Astrocyte of the spinal cord (primary cell): ENCODE measurements at places on chromosomes 5 and 9.

GRCh38 chr9:127105805-127106465 is 16.5 kb downstream of the ANGPTL2 start:
- no peak for DNase-seq

DNA sequence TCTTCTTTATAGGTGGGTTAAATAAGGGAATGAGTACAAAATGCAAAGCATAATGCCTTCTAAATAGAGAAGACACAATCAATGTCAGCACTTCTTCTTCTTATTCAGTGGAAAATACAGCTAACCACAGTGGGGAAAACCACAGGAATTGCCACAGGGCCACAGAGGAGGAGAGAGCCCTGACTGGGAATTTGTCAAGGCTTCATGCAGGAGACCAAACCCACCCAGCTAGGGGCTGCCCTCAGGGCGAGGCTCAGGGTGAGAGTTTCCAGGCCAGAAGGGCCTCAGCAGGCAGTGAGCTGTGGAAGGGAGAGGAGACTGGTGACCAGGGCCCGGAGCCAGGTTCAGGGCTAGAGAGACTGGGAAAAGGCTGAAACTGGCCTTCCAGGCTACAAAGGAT is 279.1 kb downstream of the MSX2 start:
- no peak for DNase-seq

DNA sequence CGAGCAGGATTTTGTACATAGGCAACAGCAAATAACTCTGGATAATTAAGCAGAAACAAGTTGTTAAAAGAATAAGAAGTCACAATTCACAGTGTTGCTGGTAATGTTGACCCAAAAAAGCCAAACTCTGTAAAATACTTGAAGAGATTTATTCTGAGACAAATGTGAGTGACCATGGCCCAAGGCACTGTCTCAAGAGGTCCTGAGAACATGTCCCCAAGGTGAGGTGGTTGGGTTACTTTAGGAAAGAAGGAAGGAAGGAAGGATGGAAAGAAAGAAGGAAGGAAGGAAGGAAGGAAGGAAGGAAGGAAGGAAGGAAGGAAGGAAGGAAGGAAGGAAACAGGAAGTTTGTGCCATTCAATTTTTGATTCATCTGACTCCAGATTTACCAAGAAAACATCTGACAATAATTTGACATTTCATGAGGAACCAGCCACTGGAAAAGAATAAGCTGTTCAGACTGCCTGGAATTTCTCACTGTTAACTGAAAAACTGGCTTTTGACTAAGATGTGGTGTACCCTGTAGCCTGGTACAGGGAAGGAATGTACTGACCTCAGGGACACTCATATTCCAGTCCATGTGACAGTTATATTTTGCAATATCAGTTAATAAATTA is 295.9 kb upstream of the TNC start:
- DNase-seq: no peak

GRCh38 chr5:112534611-112535255 is 115.7 kb upstream of the EPB41L4A start:
- DNase-seq: no peak

DNA sequence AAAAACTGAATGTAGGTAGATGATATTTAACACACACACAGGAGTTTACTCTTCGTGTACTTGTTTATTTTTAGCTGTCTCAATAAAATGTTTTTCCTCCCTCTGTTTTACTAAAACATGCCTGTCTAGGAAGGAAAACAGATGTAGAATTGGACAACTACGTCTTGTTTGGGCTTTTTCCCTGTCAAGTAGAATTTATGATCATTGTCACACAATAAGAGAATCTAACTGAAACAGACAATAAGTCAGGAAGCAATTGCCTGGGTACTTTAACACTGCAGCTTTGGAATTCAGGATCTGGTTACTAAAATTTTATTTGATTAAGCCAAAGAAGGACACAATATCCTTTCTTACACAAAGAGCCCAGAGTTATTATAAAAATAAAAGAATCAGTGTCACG is 164.2 kb downstream of the ZDHHC21 start:
- DNase-seq: no peak

- DNase-seq: no peak
These were observed 173.4 kb downstream of the NR3C1 start for GRCh38 chr5:143229896-143230675.

GRCh38 chr9:114155995-114156656 is 789 bp downstream of the COL27A1 start:
- DNase-seq: no peak

DNA sequence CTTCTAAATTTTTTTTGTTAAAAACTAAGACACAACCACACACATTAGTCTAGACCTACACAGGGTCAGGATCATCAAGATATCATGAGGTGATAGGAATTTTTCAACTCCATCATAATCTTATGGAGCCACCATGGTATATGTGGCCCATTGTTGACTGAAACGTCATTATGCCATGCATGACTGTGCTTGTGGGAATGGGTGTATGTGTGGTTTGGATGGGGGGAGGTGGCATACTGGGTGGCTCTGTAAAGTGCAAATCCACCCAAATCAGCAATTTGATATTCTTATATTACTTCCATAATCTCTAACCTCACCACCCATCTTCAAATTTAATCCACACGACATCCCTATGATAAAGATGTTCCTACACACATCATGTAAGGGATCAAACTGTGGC is 21.0 kb downstream of the ADRB2 start:
- no peak for DNase-seq

- DNase-seq: no peak
These were observed 56.1 kb downstream of the LRRTM2 start for GRCh38 chr5:138819081-138819480.

DNA sequence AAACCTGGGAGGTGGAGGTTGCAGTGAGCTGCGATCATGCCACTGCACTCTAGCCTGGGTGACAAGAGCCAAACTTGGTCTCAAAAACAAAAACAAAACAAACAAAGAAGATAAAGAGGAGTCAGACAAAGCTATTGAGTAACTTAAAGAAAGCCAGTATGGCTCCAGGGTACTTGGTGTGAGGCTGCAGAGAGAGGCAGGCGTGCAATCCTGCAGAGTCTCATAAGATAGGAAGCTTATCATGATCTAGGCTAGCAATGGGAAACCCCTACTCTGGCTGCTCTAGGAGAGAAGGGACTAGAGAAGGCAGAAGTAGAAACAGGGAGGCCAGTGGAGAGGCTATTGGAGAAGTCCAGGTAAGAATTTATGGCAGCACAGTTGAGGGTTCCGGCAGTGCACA is 42.0 kb downstream of the ARRDC3 start:
- no peak for DNase-seq

DNA sequence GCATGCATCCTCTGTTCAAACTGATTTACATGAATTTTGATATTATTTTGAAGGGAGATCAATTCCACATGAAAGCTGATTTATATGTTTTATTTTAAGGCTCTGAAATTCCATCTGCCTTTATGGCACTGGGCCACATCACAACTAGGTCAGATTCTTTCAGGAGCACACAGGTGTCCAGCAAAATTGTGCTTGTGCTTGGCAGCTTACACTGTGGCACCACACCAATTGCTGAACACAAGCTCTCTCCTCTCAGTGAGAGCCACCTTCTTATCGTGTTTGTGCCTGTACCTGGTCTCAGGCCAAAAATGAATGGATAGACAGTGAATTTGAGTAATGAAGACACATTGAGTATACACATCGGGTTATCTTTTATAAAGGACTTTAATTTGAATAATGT is 200.4 kb downstream of the CDH10 start:
- no peak for DNase-seq
